Activated B cell treated with CpG ODN at 0.5 μM for 24 hours (primary cell): ENCODE measurements at places on chromosomes 11 and 22. TPM values are rescaled to one million over a fixed set of nuclear protein-coding genes. Genes with fewer than 3 reads are reported as not detected.

DNA sequence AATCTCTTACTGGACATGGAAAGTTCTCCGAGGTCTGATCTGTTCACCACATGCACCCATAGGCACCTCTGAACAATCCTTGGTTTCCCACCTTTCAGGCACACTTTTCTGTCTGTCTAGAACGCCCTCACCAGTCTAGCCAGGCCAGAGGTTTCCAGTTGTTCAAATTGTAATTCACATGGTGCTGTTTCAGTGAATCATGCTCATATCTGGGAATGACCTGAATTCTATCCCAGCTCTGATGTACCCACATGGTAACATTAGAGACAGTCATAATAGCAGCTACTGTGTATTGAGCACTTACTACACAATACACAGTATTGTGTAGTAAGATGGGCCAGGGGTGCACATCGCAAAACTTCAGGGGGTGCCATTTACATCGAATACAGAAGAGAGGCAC is 138.2 kb downstream of the COMMD9 start:
- peaks cover 4% of the 10 kb centered on the region for H3K4me1 ChIP-seq
- no peaks in the 10 kb centered on the region for H3K36me3 ChIP-seq
- DNase-seq = no peak
- no peak overlapping the region for H3K4me3 ChIP-seq

GRCh38 chr11:7559398-7560283 is 45.8 kb downstream of the PPFIBP2 start:
- peaks cover 33% of the 10 kb centered on the region for H3K36me3 ChIP-seq

- no peak for DNase-seq
- H3K4me1 ChIP-seq = peaks cover 4% of the 10 kb centered on the region
- H3K4me3 ChIP-seq = no peak overlapping the region
- no peaks in the 10 kb centered on the region for H3K36me3 ChIP-seq
- H3K27ac ChIP-seq = no peak overlapping the region
Observed at GRCh38 chr11:75383246-75383645, 16.1 kb upstream of the RPS3 start.

DNA sequence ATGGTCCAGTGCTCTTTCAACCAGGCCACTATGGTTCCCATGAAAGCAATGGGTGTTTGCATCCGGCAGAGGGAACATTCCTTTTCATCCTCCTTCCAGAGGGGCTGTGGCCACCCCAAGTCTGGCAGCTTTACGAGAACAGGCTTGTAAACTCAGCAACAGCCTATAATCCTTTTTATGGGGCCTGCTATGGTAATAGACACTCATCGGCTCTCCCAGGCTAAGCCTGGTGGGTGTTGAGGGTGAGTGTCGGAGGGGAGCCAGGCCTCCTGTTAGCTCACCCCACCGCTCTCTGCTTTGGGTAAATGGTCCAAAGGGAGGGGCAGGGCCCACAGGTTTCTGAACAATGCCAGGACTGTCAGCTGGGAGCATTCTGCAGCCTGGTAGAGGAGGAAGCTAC is 111.6 kb upstream of the CD82 start:
- H3K27ac ChIP-seq = no peak overlapping the region
- H3K27me3 ChIP-seq = no peaks in the 10 kb centered on the region
- no peaks in the 10 kb centered on the region for H3K36me3 ChIP-seq
- no peaks in the 10 kb centered on the region for H3K4me1 ChIP-seq
- no peak overlapping the region for H3K4me3 ChIP-seq

DNA sequence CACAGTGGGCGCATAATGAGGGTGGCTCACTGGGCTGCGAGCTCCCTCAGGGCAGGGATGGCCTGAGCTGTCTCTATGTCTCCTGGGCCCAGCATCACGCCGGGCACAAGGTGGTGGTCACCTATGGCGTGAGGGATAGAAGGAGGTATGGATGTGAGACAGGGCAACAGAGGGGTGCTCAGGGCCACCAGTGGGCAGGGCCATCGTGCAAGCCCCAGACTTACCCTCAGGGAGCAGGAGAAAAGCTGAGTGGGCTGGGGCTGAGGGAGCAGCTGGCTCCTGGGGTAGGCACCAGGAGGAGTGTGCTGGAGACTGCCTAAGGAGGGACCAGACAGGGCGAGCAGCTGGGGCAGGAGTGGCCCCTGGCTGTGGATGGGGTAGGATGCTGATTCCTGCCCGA is 34.3 kb upstream of the KLHL35 start:
- H3K27ac ChIP-seq = no peak overlapping the region
- peaks cover 5% of the 10 kb centered on the region for H3K36me3 ChIP-seq
- no peak for DNase-seq

DNA sequence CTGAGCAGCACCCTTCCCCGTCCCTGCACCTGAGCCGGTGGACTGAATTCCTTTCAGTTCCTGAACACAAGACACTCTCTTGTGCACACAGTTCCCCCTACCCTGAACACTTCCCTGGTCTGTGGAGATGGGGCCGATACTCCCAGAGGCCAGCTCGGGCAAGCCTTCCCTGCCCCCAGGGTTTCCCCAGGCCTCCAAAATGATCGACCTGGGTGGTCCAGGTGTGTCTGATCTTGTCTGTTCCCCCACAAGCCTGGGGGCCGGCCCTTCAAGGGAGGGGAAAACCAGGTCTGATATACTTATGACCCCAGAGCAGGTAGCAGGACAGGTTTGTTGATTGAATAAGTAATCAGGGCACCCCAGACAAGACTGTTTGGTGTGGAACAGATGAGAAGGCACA is 40.7 kb upstream of the KLHL35 start:
- peaks cover 11% of the 10 kb centered on the region for H3K4me1 ChIP-seq
- H3K36me3 ChIP-seq = peaks cover 12% of the 10 kb centered on the region
- no peak overlapping the region for H3K4me3 ChIP-seq
- no peaks in the 10 kb centered on the region for H3K27me3 ChIP-seq
- no peak overlapping the region for H3K27ac ChIP-seq
- no peak for DNase-seq

- no peak overlapping the region for H3K4me3 ChIP-seq
- no peaks in the 10 kb centered on the region for H3K36me3 ChIP-seq
- H3K27ac ChIP-seq = no peak overlapping the region
- H3K4me1 ChIP-seq = peaks cover 44% of the 10 kb centered on the region
- no peak for DNase-seq
Observed at GRCh38 chr22:40609216-40609615, 27.3 kb downstream of the MRTFA start.

- peaks cover 8% of the 10 kb centered on the region for H3K4me1 ChIP-seq
- peaks cover 52% of the 10 kb centered on the region for H3K36me3 ChIP-seq
- no peak overlapping the region for H3K27ac ChIP-seq
- H3K27me3 ChIP-seq = no peaks in the 10 kb centered on the region
- DNase-seq = no peak
Observed at GRCh38 chr11:72426103-72426757, 8.1 kb downstream of the CLPB start.

DNA sequence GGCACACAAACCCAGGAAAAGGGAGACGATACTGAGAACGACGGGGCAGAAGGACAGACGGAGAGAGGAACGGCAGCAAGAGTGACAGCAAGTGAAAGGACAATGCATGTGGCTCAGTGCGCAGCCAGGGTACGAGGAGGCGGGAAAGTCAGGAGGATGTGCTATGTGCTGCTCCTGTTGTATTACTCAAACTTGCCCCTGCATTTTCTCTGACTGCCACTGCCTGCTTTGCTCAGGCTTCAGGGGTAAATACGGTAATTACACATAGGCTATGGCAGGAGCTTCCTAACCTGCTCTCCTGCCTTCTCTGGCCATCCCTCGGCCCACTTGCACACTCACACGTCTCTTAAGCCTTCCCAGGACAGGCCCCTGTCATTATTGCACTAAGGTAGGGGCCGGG is 94.8 kb downstream of the FEZ1 start:
- peaks cover 50% of the 10 kb centered on the region for H3K27me3 ChIP-seq
- DNase-seq = no peak
- no peaks in the 10 kb centered on the region for H3K36me3 ChIP-seq
- H3K27ac ChIP-seq = no peak overlapping the region
- peaks cover 4% of the 10 kb centered on the region for H3K4me1 ChIP-seq

- H3K27ac ChIP-seq = no peak overlapping the region
- H3K27me3 ChIP-seq = peaks cover 14% of the 10 kb centered on the region
- H3K4me3 ChIP-seq = no peak overlapping the region
- no peaks in the 10 kb centered on the region for H3K4me1 ChIP-seq
- no peak for DNase-seq
Observed at GRCh38 chr22:30159561-30160353, 79.5 kb downstream of the HORMAD2 start.

- H3K4me1 ChIP-seq = no peaks in the 10 kb centered on the region
- H3K4me3 ChIP-seq = no peak overlapping the region
- H3K27ac ChIP-seq = no peak overlapping the region
- no peaks in the 10 kb centered on the region for H3K36me3 ChIP-seq
Observed at GRCh38 chr11:110362971-110363509, 66.6 kb upstream of the RDX start.

DNA sequence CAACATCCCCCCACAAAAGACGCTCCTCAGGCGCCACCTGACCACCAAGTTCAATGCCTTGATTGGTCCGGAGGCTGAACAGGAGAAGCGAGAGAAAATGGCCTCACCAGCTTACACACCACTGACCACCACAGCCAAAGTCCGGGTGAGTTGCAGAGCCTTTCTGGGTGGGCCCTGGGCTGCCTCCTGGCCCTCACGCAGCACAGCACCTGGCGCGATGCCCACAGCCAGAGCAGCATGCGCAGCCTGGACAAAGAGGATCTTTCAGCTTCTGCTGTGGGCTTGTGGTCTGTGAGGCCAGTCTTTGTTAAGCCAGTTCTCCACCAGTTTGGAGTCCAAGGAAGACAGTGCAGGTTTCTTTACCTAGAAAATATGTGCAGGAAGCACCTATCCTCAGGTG is 21.6 kb downstream of the CYB5R2 start:
- no peak overlapping the region for H3K4me3 ChIP-seq
- H3K4me1 ChIP-seq = no peaks in the 10 kb centered on the region
- H3K27me3 ChIP-seq = no peaks in the 10 kb centered on the region
- DNase-seq = no peak

The THRSP gene
- total RNA-seq = not detected in 2 replicates

The DBX1 gene
- not detected in 2 replicates for total RNA-seq
